ENCODE measurements at places on chromosomes 12 and 14. TPM values are rescaled to one million over a fixed set of nuclear protein-coding genes. Genes with fewer than 3 reads are reported as not detected.

Gene SLC6A15
- total RNA-seq: 0.25 TPM

GRCh38 chr14:22382395-22382794 lies 206.6 kb downstream of the DAD1 start:
- DNase-seq: no peak

Gene MIP
- 0.60 TPM for total RNA-seq

Gene PELI2
- 1.1 TPM for total RNA-seq

- DNase-seq: no peak
Measured at GRCh38 chr12:106084014-106084671, 54.6 kb downstream of the NUAK1 start.

GRCh38 chr12:105466901-105467598 lies 136.6 kb downstream of the C12orf75 start:
- DNase-seq: no peak

GRCh38 chr12:87020071-87020470 lies 763.9 kb upstream of the MGAT4C start:
- DNase-seq: no peak

Data from left lobe of liver (tissue), 2 donors.